ENCODE measurements at places on chromosomes 3 and 15.

DNA sequence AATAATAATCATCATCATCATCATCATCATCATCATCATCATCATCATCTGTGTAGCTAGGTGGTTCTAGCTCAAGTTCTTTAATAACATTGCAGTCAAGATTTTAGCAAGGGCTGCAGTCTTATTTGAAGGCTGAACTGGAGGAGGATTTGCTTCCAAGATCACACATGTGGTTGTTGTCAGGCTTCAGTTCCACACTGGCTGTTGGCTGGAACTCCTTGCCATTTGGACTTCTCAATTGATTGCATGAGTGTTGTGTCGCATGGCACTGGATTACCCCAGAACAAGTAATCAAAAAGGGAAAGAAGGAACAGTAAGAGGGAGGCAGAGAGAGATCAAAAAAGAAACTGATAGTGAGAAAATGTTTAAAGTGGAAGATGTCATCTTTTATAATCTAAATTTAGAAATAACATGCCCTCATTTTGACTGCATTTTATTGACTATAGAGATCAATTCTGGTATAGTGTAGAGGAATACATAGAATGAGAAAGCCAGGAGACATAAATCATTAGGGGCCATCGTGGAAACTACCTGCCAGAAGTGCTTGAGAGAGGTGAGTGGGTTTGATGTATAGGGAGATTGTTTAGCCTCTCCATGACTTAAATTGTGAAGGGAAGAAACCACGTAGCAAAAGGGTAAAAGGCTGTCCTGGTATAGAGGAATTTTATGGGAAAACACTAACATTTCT lies 346.6 kb upstream of the RBMS3 start:
- no peak for DNase-seq

DNA sequence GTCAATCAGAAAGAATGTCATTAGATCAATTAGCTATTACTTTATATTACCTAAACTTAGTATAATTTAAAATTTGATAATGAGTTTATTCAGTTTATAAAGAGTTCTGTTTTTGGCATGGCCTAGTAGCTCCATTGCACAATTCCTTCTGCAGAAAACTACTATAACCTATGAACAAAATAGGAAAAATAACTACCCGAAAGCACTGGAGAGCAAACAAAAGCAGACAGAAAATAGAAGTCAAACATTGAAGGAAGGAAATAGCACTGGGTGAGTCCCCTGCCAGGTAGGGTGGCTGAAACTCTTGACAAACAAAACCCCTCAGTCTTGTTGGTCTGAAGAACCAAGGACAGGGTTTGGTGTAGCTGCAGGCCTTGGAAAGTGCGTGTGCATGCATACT lies 37.5 kb downstream of the CMC1 start:
- no peak for DNase-seq

- DNase-seq: no peak
Measured at GRCh38 chr15:76285241-76285825, 25.9 kb downstream of the ETFA start.

- peak; percentile 79 for DNase-seq
Measured at GRCh38 chr15:62881056-62881455, 161.5 kb upstream of the TPM1 start.

DNA sequence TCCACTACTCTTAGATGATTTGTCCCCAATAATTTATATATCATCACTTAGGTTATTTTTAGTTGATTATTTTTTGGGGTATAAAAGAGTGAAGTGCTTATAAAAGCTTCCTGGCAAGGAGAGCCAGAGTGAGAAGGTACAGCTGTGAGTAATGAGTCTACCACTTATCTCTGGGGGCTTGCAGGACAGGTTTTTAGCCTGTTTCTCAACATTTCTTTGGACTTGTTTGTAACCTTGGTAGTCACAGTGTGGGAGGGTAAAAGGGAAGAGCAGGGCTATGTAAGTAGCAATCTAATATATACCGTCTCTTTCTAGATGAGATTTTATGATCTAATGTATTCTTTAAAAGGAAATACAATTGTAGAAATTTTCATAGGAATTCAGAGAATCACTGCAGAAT lies 321.3 kb upstream of the GOLIM4 start:
- no peak for DNase-seq

- no peak for DNase-seq
Measured at GRCh38 chr3:157586293-157586692, 83.1 kb upstream of the VEPH1 start.

GRCh38 chr15:94844538-94845389 lies 613.4 kb downstream of the MCTP2 start:
- no peak for DNase-seq

- DNase-seq: peak; percentile 70
Measured at GRCh38 chr3:149575961-149576564, 81.8 kb downstream of the WWTR1 start.

DNA sequence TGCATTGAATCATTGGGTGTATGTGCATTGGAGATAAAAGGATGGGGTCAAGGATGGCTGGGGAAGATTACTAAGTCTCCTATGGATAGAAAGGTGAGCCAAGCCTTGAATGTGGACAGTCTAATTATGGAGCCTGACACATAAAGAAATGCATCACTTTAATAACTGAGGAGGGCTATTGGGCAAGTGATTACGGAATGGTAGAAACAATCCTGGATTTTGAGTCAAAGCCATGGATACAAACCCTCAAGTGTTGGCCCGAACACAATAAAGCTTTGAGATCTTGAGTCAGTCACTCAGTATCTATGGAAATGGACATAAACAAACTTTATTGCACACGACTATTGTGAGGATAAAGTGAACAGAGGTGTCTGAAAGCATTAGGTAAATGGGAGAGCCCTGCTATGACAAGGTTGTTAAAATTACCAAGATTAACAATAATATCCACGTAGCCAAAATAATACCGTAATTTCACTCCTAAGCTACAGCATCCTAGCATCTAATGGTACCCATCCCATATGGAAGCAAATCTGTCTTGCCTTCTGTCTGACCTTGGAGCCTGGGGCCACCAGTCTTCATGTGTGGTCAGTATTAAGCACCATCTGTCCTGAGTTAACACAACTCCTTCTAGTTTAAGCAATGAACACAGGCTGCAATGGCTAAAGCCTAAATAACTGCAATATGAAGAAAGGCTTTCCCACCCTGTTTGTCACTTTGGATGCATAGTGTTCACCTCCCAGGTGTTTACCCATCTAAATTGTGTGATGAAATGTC lies 136.9 kb upstream of the PRICKLE2 start:
- DNase-seq: no peak

DNA sequence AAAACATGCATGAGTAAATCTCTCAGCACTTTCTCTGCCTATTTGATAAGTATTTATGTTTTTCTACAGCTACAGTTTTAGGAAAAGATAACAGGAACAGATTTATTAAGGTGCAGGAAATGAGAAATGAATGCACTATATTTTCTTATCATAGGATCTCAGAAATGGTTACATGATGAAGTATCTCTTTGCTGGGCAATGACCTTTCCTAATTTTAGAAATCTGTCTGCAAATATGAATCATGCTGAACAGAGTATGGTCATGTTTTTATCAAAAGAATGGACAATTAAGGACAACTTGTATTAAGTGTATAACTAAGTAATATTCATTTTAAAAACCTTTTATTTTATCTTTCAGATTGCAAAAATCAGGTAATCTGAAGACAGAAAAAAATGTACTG lies 53.8 kb upstream of the SPPL2A start:
- DNase-seq: no peak

GRCh38 chr3:149174901-149175300 lies 45.5 kb downstream of the HPS3 start:
- DNase-seq: no peak

DNA sequence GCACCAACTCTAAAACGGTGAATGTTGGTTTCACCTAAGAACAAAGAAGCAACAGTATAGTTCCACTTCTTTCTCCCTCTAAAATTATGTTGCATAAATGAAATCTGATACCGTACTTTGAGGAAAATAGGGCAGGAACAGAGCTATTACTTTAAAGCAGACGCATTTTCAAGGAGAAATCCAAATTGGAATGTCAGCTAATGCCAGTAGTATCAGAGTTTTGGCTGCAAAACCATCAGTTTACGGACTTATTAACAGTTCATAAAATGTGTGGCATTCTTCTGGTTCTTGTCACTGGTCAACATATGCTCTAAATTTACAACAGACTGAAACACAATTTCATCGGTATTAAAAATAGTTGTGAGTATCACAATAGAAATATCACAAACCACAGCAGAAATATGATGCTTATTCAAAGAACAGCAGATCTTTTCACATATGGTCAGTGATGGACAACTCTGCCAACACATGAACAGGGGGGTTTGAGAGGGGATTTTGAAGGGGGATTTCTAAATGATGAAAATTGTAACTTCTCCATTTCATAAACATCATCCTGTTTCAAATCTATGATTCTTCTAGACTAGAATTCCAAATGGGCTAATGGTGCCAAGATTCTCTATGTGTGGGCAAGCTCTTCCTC lies 38.7 kb upstream of the ROBO2 start:
- DNase-seq: no peak

DNA sequence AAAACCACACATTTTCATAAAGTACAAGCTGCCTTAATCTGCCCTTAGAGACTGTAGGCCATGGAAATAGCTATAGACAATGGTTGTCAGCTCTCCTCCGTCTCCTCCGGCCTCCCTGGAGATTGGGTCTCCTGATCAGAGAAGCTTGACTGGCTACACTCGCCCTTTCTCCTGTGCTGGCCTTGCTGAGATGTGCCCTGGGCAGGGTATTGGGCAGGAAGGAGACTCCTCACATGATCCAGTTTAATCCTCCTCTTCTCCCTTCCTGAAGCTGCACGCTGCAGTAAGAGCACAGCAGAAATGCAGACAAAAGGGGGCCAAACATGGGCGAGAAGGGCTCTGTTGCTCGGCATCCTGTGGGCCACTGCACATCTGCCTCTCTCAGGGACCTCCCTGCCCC lies at the start of gene SLC24A5:
SLC24A5 (plus strand) TSS at position 246 of the 400 bp plus-strand sequence; CDS start at position 301, 55 bp downstream.
- no peak for DNase-seq

DNA sequence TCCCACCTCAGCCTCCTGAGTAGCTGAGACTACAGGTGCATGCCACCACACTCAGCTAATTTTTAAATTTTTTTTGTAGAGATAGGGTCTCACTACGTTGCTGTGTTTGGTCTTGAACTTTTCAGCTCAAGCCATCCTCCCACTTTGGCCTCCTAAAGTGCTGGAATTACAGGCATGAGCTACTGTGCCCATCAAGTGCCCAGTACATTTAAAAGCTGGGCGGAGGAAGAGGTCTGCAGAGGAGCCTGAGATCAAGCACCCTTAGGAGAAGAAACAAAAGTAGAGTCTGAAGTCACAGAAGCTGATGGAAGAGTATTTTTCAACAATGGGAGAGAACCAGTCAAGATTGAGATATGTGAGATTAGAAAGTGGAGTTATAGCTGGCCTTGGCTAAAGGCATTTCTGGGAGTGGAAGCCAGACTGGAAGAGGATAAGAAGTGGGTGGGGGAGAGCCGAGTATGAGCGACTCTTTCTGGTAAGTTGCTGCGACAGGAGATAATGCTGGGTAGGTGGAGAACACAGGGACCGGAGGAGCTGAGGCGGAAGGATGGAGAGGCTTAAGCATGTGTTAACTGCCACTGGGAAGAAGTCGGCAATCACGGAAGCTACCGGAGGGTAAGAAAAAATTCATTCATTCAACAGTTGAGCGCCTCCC lies 782 bp upstream of the IREB2 start:
- peak; percentile 57 for DNase-seq

DNA sequence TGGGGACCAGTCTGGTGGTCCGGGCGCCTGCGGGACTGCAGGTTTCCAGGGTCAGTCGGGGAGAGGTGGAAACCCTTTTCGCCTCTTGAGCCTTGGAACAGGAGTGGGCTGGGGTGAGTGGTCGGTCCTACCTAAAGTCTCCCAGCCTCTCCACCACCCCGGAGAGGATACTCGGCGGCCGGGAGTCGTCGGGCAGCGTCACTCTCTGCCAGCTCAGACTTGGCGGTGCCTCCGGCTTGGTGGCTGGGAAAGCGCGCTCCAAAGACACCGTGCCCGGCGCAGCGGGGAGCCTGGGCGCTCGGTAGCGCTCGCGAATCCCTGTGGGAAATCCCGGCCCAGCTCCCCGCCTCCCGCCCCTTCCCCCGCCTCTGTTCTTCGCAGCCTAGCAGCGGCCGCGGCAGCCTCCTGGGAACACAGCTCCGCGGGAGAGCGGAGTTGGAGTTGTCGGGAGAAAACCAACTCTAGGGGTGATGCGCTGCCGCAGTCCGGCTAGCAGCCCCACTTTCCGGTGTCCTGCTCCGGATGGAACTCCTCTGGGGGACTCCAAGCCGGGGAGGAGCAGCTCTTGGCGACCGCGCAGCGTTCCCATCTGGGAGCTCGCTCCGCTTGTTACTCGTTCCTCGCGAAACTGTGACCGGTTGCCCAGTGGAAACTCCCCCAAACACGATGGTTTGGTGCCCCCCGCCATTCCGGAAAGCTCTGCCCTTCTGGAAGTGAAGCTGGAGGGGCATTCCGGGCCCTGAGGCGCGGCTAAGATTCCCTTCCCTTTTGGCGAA lies 1.4 kb downstream of the EPHB1 start:
- peak; percentile 33 for DNase-seq

DNA sequence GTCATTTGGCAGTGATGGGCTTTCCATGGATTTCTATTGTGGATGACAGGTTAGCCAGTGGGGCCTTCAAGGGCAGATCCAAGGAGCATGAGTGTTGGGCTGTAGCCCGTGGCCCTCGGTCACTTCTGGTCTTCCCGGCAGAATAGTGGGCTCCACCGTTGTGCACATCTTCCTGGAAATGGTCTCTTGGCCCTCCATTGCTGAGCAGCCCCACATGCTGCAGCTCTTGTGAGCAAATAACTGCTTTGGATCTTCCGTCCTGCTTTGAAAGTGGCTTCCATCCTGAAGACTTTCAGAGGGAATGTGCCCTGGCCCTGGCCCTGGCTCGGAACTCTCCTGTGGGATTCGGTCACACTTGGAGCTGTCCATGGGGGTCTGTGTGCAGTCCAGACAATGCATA lies 102.8 kb downstream of the SNRPN start:
- no peak for DNase-seq

GRCh38 chr3:137796993-137797392 lies 32.9 kb downstream of the SOX14 start:
- DNase-seq: no peak

- peak; percentile 89 for DNase-seq
Measured at GRCh38 chr15:71357321-71357732, 242.1 kb downstream of the THSD4 start.

DNA sequence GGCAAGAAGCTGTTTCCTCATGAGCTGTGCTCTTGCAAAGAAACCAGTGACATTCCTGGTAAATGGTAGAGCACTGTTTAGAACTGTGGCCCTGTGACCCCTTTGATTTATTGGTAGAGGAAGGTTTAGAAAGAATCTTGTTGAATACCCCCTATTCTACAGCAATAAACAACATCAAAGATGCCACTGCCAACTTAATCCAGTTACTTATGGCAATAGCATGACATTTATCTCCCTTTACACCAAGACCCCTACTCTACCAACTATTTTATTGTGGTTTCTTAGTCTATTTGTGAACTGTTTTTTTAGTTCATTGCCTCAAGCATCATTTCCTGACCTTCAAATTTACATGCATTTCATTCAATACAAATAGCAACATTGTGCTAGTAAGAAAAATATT lies 288.6 kb downstream of the EPHA3 start:
- no peak for DNase-seq

GRCh38 chr3:178454726-178455125 lies 81.5 kb upstream of the KCNMB2 start:
- no peak for DNase-seq

- peak; percentile 44 for DNase-seq
Measured at GRCh38 chr3:186425788-186426730, 64.0 kb upstream of the DGKG start.

GRCh38 chr3:176041812-176042211 lies 1155.5 kb downstream of the TBL1XR1 start:
- DNase-seq: no peak
